ENCODE measurements at places on chromosomes 7 and 10.
A peak's percentile ranks its signal among the peaks of the same experiment; 100 is the strongest.

DNA sequence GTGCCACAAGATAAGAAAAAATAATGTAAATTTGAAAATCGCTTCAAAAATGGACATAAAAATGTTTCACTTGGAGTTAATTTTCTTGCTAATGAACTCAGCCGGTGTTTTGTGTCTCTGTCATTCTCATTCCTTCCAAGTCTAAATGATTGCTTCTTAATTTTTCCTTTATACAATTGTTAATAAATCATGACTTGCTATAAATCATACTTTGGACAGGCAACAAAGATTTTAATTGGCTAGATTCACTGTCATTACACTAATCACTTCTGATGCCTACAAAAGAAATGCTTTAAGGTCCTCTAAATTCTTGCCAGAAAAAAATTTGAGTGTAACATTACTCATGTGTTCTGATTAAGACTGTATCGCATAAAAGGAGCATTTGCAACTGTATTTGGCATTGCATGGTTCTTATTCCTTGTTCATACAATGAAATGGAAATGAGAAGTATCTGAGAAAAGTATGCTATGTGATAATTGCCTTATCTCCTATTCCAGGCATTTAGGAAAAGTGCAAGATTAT, 239.5 kb upstream of the DKK1 start:
- DNase-seq: no peak

- no peak for DNase-seq
Observed at GRCh38 chr10:70442332-70442988, 979 bp upstream of the NODAL start.

GRCh38 chr7:13034693-13035092, 347.3 kb downstream of the ARL4A start:
- no peak for DNase-seq

DNA sequence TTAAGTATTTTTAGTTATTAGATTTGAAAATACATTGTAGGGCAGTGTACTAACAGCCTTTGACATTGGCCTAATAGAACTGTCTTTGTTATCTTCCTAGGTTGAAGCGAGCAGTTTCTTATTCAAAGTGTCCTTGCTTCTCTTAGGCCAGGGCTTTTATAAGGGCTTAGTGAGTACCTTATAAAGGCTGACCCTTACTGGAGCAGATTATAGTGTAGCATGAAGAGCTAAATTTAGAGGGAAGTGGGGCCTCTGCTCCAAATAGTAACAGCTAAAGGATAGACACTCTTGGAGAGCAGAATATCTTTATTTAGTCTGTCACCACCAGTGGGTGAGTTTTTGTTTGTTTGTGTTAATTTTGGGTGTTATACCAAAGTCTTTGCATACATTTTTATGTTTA, 15.9 kb downstream of the BZW2 start:
- no peak for DNase-seq

DNA sequence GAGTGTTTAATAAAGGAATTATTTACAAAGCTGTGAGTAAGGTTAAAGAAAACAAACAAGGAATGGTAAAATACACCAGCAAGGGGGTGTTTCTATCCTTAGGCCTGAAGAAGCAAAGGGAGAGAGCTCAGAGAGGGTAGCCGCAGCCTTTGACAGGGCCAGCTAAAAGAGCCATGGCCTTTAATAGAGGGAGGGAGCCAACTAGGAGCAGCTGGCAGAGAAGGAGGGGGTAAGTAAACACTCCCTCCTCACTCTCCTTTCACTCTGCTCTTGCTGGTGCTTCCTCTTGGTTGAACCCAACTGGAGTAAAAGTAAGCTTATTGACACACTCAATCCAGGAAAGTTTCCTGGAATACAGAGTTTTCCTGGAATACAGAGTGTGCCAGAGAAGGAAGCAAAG, 87.5 kb downstream of the CH25H start:
- DNase-seq: no peak

GRCh38 chr10:129926066-129927055, 37.7 kb downstream of the EBF3 start:
- no peak for DNase-seq

DNA sequence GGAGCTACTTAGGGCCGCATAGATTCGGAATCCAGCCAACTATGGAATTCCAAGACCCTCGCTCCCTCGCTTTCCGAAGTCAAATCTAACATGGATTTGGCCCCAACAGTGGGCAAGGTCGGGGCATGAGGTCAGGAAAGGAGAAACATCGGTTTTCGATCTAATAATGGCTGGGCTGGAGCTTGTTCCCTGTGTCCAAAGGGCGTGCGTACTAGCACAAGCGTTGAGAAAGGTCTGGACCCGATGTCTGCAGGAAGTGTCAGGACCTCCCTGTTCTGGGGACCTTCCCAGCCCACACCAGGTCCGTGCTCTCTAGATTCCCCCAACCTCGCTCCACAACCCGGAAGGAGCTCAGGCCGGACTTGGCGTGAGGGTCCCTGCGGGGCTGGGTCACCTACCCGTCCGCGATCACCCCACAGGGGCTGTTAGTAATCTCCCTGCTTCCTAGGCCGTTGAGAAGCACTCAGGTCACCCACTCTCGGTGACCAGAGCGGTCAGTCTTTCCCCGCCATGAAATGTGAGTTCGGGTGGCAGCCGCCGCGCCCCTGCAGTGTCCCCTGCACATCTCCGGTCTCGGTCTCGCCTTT, 4.8 kb downstream of the FEZF1 start:
- no peak for DNase-seq

- no peak for DNase-seq
Observed at GRCh38 chr10:43205681-43206390, 61.0 kb downstream of the RASGEF1A start.

DNA sequence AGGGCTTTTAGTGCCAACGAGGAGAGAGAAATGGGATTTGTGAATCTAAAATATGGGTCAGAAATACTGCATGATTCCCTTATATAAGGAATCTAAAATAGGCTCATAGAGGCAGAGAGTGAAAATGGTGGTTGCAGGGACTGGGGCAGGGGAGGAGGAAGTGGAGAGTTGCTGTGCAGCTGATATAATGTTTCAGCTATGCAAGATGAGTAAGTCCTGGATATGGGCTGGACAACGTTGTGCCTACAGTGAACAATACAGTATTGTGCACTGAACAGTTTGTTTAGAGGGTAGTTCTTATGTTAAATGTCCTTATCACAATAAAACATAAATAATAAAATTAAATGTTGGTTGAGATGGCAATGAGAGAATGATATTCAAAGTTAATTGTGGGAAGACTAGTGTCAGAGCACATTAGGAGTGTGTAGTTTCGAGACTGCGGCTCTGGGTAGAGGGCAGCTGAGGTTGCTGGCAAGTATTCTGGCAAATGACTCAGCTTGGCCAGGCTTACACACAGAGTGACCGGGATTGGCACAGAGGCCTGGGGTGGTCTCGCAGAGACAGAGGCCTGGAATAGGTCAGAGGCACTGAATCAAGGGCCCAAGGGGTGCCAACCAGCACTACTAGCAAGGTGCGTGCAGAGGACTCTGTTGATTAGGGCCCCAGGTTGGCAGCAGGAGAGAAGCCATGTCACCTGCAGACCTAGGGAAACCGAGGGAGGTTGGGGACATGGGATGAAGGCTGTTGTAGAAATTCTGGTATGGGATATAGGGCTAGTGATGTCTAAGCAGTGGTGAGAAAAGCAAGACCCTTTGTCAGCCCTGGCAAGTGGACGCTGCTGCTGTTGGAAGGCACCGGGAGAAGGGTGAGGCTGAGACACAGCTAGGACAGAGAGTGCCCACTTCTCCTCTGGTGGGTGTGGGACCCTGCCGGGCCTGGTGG, 2.8 kb upstream of the DEPP1 start:
- no peak for DNase-seq

DNA sequence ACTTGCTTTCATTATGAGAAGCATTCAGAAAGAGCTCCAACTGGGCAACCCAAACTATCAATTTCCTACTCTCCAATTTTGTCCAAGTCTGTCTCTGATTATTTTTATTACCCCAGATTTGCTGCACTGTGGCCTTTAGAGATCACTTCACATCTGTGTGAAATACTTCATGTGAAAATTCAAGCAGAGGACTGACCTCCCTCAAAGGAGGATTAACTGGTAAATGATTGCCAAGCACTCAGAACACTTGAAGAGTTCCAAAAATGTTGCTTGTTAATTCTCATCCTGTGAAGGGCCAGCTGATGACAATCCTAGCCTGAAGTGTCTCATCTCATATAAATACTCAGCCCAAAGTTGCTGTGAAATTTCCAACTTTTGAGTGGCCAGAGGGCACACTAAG, 182.8 kb upstream of the DGKB start:
- no peak for DNase-seq

DNA sequence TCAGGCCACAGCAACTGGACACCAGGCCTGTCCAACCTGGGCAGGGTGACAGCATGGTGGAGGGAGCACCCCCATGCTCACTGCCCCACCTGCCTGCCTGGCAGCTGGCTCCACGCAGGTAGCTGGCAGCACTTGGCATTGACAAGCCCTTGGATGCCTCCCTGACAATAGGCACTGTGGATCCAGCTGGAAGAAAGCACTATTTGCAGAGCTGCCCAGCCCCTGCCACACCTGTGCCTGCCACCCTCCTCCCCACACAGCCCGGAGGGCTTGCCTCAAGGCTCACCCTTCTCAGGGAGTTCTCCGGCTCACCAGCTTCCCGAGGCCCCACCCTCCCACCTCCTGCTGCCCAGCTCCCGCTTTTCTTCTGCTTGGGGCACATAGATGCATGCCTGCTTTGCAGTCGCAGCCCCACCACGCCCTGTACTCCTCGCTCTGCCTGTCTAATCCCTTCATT, 160.1 kb downstream of the NEURL1 start:
- no peak for DNase-seq

GRCh38 chr7:33841031-33841430, 64.3 kb upstream of the BMPER start:
- no peak for DNase-seq

GRCh38 chr7:151736403-151736909, 140.5 kb downstream of the PRKAG2 start:
- DNase-seq: no peak

- DNase-seq: no peak
Observed at GRCh38 chr7:84113906-84114850, 80.4 kb downstream of the SEMA3A start.

GRCh38 chr7:101835136-101835535, 17.7 kb downstream of the CUX1 start:
- DNase-seq: no peak

- DNase-seq: no peak
Observed at GRCh38 chr10:119469846-119470245, 72.7 kb downstream of the RGS10 start.

GRCh38 chr10:48905311-48905710, 34.3 kb downstream of the LRRC18 start:
- no peak for DNase-seq

GRCh38 chr7:106124186-106124585, 12.1 kb upstream of the SYPL1 start:
- DNase-seq: no peak

DNA sequence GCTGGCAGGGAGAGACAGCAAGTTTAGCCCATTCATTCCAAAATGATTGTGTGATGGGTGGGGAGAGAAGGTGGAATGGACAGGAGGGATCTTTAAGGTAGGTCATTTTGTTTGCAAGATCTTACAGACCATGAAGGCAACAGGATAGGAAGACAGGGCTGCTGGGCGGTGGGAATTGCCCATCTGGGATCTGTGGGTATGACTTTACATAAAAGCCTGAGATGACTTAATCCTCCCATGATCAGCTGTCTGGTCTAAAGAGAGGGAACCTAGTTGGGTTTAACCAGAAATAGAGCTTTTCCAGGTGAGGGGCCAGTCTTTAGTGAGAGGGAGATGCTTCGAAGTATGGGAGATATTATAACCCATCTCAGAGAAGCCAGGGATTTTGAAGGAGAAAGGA, 153.7 kb downstream of the KLF6 start:
- DNase-seq: no peak

- no peak for DNase-seq
Observed at GRCh38 chr7:128876127-128876526, 13.5 kb downstream of the ATP6V1F start.

DNA sequence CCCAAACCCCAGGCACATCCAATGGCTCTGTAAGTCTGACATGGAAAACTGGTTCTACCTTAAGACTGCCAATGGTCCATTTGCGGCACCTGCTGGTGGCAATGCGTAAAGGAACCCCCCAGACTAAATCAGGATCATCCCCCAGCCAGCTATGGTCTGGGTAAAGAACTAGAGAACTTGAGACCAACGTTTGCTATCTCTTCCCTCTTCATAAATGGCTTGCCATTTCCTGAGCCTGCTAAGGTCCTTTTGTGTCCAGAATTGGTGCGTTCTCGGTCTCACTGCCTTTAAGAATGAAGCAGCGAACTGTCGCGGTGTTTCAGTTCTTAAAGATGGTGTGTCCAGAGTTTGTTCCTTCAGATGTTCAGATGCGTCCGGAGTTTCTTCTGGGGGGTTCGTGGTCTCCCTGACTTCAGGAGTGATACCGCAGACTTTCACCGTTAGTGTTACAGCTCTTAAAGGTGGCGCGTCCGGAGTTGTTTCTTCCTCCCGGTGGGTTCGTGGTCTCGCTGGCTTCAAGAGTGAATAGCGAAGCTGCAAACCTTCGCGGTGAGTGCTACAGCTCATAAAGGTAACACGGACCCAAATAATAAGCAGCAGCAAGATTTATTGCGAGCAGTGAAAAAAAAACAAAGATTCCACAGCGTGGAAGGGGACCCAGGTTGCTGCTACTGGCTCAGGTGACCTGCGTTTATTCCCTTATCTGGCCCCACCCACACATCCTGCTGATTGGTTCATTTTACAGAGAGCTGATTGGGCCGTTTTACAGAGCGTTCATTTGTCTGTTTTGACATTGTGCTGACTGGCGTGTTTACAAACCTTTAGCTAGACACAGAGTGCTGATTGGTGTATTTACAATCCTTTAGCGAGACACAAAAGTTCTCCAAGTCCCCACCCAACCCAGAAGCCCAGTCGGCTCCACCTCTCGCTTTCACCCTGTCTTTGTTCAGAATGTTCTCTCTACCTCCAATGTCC, 95.4 kb downstream of the ELMO1 start:
- DNase-seq: peak; percentile 45

GRCh38 chr7:44196450-44196872, 4.3 kb upstream of the YKT6 start:
- no peak for DNase-seq

DNA sequence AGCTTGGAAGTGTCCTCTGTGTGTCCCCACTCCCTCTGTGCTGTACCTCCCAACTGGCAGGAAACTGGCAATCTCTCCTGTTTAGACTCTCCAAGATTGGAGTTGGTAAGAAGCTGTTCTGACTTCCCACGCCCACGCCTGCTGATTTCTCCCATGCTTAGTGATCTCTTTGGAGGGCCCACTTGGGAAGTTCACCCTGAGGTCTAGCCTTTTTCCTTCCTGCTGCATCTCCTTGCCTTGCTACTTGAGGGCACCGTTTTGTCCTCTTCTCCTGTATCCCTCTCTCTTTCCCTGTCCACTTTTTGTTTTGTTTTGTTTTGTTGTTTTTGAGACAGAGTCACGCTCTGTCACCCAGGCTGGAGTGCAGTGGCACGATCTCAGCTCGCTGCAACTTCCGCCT, 35.4 kb downstream of the ZAN start:
- DNase-seq: no peak

GRCh38 chr10:34396663-34397062, 418.4 kb downstream of the PARD3 start:
- DNase-seq: no peak

- DNase-seq: no peak
Observed at GRCh38 chr7:1572111-1572822, 2.4 kb upstream of the PSMG3 start.

- no peak for DNase-seq
Observed at GRCh38 chr10:80281292-80281691, 8.2 kb downstream of the MAT1A start.

- no peak for DNase-seq
Observed at GRCh38 chr10:121928528-121928884, 675 bp upstream of the ATE1 start.
